Astrocyte of the spinal cord (primary cell): ENCODE measurements at places on chromosomes 4 and X.
A peak's percentile ranks its signal among the peaks of the same experiment; 100 is the strongest.

- DNase-seq = peak; percentile 64
Observed at GRCh38 chr4:146255463-146255862, 41.1 kb downstream of the REELD1 start.

- no peak for DNase-seq
Observed at GRCh38 chrX:6293716-6294115, 65.0 kb upstream of the NLGN4X start.

DNA sequence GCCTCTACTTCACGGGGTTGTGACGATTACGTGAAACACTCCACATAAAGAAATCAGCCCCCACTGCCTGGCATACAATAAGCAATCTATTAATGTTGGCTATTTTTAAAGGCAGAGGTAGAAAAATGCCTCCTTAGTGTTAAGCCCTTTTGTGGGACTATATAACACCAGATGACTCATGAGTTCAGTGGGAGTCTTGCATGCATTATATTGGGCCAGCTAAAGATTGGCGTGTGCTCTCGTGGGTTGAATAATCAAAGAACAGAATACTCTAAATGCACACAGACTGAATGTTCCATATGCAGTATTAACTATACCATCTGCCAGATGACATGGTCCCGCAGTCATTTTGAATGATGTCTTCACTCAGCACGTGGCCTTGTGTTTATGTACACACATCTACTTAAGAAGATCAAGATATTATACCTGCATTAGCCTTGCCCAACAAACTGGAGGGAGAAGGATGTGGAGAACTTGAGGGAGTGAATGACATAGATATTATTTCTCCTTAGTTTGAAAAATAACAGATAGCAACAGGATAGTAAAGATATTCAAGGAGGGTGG lies 85.0 kb upstream of the MYOZ2 start:
- DNase-seq = no peak

DNA sequence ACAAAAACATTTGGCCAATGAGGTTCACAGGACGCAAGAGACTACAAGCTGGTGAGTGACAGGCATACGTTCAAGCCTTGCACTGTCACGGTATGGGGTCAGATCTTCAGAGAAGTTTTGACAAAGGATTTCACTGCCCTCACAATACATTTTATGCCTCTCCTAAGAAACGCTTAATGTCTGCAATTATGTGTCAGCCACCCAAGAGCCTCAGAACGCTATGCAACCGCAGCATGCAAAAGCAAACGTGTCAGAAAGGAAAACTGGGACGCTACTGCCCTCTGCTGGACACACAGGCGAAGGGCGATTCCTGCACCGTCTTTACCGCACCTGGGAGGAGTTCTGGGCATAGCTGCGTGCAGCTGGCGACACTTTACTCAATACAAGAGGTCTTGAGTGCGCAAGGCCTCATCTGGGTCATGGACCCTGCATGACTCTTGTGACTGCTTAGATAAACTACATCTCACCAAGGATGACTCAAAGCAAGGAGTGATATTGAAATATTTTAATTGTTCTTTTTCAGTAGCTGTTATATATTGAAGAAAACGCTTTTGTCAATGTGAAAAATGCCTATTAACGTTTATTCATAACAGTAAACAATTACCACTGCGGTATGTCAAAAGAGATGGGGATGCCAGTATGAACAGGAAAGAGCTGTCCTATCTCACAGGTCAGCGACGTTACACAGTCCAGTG lies 147.6 kb upstream of the FRG1 start:
- DNase-seq = peak; percentile 33

GRCh38 chrX:47361538-47362511 lies 8.6 kb upstream of the ZNF157 start:
- DNase-seq = peak; percentile 95

GRCh38 chrX:9196961-9197640 lies 163.2 kb upstream of the FAM9B start:
- no peak for DNase-seq

DNA sequence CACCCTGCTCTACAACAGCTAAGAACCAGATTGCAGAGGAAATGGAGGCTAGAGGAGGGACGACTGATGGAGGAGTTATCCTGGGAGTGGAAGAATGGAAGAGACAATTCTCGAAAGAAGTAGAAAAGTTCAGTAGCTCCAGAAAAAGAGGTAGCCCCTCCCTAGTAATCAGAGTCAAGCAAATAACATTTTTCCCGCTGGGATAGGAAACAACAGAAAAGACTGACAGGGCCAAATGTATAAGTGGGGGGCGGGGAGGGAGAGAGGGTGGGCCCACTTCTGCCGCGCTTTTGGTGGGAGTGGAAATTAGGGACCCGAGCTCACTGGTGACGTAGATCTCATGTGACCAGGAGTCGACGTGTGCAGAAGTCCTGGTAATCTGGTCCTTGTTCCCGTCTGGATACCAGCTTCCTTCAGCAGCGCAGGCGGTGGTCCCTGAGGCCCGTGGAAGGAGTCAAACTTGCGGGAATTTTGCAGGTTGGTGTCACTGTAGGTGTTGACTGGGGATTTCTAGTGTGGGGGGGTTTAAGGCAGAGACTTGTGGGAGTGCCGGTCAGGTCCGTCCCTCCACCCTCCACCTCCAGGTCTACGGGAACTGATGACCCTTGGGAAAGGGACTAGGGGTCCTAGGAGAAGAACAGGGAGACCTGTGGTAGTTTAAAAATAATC lies at the start of gene TCEAL9:
TCEAL9 (plus strand) TSS at position 377 of the 669 bp plus-strand sequence. CDS start 1,179 bp downstream, outside the sequence.
- DNase-seq = peak; percentile 69

GRCh38 chr4:111773858-111774257 lies 371.4 kb upstream of the FAM241A start:
- DNase-seq = no peak

DNA sequence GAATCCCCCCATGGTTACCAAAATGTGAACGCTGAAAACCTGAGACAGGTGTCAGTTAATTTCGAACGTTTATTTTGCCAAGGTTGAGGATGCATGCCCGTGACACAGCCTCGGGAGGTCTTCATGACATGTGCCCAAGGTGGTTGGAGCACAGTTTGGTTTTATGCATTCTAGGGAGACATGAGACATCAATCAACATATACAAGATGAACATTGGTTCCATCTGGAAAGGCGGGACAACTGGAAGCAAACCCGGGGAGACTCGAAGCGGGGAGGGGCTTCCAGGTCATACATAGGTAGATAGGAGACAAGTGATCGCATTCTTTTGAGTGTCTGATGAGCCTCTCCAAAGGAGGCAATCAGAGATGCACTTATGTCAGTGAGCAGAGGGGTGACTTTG lies 11.0 kb upstream of the SH3BP2 start:
- DNase-seq = no peak

DNA sequence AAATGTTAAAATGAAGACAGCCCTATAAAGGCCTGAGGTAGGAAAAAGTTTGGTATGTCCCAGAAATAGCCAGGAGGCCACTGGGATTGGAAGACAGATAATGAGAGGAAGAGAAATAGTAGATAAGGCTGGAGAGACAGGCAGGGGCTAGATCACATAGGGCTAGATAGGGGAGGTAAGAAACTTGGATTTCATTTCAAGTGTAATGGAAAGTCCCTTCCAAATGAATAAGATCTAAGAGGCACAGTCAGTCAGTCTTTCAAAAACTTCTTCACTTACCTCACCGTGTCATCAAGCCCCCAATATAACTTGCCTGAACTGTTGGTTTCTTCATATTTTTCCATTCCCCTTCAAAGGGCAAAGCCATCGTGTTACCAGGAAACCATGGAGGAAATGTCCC lies 121.8 kb downstream of the SPCS3 start:
- DNase-seq = no peak

GRCh38 chr4:41485041-41485440 lies 52.9 kb upstream of the LIMCH1 start:
- DNase-seq = no peak

DNA sequence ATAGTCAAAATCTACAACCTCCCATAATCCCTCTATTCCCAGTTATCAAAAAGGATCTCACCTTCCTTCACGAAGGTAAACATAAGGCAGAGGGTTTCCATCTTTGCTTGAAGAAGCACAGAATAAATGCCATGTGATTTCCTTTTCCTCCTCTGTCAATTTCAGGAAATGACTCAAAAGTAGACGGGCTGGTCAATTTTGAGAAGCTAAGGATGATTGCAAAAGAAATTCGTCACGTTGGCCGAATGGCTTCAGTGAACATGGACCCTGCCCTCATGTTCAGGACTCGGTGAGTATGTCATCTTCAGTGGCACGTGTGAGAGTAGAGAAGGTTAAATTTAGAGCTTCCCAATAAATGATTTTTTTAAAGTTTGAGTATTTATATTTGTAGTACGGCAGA lies 240.2 kb downstream of the RAPGEF2 start:
- no peak for DNase-seq

GRCh38 chr4:25878676-25879075 lies 15.9 kb upstream of the SEL1L3 start:
- DNase-seq = no peak

GRCh38 chrX:149908308-149908707 lies 21.1 kb upstream of the HSFX4 start:
- DNase-seq = no peak

- peak; percentile 53 for DNase-seq
Observed at GRCh38 chrX:150486011-150486410, 82.4 kb upstream of the MTM1 start.

GRCh38 chr4:113560579-113560978 lies 201.0 kb downstream of the CAMK2D start:
- DNase-seq = no peak

DNA sequence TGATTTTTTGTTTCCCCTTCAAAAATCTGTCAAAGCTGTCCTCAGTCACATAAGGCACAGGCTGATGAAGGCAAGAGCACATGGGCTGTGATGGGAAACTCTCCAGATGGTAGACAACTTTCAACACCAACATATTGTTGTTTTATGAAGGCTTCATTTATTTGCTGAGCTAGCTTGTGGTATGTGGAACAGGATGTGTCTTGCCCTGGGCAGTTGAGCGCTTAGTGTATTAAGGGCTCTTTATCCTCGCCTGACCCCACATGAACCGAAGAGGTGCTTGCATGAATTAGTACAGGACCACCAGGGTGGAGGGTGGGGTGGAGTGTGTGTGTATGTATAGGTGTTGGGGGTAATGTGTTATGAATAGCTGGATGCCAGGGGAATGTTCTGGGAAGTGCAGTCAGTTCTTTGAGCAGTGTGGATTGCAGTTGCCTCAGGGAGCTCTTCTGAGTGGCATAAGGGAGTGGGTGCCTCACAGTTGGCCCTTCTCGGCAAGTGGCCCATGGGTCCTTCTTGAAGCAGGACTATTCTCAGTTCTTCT lies 103.1 kb downstream of the PHEX start:
- DNase-seq = peak; percentile 60

DNA sequence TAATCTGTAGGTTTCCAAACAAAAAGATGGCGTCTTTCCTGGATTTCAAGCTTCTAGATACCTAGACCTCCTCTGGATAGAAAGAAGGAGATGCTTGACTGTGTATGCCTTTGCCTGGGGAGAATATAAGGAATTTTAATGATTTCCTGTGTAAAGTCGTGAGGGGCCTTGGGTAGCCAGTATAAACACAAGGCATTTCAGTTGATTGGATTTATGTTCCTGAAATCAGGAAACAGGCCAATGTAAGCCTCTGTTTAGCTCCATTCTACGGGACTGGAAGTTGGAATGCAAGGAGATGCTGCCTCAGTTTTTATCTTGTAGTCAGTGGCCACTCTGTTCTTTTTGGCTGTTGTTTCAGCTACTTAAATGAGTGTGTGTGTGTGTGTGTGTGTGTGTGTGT lies 137.2 kb downstream of the GUCY2F start:
- peak; percentile 55 for DNase-seq

DNA sequence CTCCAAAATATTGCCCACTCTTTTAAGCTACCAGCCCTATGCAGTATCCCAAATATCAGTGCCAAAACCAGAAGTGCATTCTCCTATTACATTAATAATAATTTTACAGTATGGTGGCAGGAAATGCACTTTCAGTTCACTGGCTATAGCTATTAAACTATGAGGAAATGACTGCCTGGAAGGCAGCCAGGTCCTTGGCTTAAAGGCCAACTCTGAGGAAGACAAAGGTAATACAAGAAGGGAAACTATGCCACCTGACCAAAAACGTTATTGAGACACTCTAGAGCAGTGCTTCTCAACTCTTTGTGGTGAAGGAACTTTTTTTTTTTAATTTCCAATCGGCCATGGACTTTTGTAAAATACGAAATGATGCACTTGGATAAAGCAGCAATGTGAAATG lies 133.6 kb upstream of the VAMP7 start:
- DNase-seq = no peak

DNA sequence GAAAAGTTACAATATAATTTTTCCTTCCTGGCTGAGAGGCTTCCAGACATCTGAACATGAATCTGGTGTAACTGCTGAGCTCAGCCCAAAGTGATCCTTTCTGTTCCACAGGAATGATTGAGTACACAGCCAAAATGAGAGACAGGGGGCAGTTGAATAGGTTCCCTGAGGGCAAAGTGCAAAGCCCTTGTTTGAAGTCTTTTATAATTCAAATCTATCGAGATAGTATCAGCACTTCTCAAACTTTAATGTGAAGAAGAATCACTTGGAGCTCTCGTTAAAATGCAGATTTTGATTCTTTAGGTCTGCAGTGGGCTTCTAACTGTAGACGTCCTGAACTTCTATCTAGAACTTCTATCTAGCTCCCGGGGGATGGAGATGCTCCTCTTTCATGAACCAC lies 54.4 kb upstream of the BMP2K start:
- DNase-seq = no peak

DNA sequence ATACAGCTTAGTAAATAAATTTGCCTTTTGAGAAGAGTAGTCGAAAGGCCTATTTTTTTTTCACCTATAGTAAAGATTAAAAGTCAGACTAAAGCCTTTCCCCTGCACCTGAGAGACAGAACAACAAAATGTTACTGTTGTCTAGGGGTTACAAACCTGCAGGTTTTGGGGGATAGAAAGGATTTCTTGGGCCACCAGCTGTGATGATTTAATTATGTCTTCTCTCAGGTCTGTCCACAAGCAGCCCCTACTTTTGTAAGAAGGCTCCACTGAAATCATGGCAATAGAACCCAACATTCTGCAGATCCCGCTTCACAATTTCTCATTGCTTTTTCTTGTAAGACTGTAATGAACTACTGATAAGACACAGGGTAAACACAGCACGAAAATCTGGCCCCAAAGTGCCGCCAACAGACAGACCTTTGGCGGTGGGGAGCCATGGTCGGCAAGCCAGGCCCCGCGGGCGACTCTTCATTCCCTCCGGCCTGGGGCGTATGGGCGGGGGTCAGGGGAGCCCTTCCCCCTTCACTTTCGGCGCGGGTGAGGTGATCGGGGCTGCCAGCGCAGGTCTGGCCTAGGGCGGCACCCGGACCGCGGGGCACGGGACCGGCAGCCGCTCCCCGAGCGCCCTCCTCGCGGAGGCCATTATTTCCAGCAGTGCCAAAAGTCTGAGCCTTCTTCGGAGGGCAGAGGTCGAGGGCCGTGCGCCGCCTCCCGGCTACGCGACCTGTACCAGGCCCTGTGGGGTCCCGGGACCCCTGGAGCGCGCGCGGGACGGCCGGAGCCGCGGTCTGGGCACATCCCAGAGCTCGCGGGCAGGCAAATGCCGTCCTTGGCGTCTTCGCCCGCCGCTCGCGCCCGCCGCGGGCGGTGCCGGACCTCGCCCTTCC lies 812 bp upstream of the KDM6A start:
- peak; percentile 40 for DNase-seq
